ENCODE measurements at places on chromosomes 11 and 22.
A peak's percentile ranks its signal among the peaks of the same experiment; 100 is the strongest.

- DNase-seq, result no peak
Observed at GRCh38 chr22:22901578-22902218, 14.1 kb downstream of the IGLL5 start.

GRCh38 chr11:116412118-116412889, 360.5 kb downstream of the BUD13 start:
- DNase-seq, result no peak

GRCh38 chr22:18091916-18092526, 14.2 kb downstream of the PEX26 start:
- peak; percentile 75 for DNase-seq

DNA sequence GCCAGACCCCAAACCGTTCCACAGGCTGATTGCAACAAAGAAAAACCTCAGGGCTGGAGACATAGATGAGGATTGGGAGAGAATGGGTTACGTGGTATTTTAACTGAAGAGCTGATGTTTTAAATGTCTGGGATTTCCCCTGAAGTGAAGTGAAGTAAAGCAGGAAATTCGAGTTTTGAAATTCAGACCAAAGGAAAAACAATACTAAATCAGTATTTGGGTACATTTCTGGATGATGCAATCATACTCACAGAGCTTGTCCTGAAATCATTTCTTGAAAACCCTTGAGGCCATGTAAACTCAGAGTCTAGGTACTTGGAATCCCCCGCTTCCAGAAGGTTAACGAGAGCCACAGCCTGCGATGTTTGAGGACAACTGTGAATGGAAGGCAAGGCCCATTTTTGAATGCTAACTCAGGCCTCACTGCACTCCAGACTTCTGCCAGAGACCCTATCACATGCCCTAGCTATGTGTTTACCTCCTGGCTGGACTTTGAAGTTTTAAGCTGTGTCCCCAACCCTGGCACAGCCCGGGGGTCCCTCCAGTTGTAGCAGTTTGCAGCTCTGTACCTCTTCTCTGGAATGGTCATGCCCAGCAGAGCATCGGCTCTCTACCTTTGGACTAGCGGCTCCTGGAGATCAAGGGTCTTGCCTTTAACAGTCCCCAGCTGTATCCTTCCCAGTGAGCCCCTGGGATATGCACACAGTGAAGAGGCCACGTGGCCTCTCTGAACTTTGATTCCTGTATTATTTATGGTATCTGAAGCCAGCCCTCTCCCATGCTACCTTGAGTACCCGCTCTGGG, 5.4 kb upstream of the FTH1 start:
- peak; percentile 29 for DNase-seq

GRCh38 chr11:127524618-127525017, 524.0 kb upstream of the KIRREL3 start:
- DNase-seq, result no peak

- DNase-seq, result no peak
Observed at GRCh38 chr11:44351898-44352498, 42.1 kb upstream of the ALX4 start.

- peak; percentile 84 for DNase-seq
Observed at GRCh38 chr11:1763796-1764661, at the start of gene CTSD. Gene CTSD, minus strand, starts transcription at chr11:1763927. Its CDS starts 68 bp downstream, at chr11:1763859.

DNA sequence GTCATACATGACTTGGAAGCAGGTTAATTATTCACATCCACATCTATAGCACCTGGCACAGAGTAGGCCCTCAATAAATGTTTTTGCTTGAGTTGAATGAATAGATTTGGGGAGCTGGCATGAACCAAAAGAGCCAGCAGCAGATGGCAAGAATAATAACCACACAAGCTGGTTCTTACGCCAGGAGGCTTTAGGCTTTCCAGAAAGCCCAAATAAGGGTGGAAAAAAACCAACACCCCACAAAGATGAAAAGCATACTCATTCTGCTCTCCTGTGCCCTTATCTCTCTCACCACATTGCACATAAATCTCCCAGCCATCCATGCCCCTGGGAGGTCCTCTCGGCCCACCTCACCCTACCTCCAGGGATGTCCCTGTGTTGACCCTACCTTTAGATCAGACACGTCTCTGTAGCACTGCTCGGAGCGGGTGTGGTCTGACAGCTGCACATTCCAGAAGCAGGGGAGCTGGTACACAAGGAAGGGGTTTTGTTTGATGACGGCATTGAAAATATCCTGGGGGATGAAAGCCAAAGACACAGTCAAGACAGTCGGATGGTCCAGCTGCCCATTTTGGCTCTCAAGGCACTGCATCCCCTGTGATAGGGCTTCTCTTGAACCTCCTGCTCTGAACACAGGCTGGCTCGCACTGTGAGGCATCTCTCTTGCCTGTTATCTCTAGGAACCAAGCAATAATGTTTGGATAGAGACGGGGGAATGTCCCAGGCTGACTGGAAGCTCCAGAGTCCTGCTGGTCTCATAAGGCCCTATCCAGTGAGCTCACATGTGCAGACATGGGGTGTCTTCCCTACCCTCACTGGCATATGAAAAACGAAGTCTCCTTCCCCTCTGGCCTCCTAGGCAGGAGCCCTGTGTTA, 323.6 kb upstream of the SYN3 start:
- no peak for DNase-seq

DNA sequence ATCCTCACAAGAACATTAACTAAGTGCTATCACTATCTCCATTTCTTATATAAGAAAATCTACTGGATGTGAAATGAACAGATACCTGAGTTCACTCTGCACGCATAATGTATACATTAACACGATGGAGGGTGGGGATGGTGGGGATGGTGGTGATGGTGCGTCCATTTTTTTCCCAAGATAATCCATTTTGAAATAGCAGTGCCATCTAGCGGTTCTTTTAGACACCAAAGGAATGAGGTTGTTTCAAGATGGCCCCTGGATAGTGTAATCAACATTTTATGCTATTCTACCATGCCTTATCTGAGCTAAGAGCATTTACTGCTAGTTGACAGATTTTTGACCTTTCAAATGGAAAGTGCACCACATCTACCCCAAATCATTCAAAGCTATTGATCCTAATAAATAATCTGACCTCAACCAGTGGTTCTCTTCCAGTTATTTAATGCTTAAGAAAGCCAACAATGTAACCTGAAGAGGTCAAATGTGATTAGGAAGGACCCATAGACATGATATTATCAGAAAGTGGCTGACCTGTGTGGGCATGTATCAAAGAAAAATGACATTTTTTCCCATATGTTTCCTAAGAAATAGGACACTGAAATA, 714.7 kb upstream of the TENM4 start:
- DNase-seq, result peak; percentile 16

DNA sequence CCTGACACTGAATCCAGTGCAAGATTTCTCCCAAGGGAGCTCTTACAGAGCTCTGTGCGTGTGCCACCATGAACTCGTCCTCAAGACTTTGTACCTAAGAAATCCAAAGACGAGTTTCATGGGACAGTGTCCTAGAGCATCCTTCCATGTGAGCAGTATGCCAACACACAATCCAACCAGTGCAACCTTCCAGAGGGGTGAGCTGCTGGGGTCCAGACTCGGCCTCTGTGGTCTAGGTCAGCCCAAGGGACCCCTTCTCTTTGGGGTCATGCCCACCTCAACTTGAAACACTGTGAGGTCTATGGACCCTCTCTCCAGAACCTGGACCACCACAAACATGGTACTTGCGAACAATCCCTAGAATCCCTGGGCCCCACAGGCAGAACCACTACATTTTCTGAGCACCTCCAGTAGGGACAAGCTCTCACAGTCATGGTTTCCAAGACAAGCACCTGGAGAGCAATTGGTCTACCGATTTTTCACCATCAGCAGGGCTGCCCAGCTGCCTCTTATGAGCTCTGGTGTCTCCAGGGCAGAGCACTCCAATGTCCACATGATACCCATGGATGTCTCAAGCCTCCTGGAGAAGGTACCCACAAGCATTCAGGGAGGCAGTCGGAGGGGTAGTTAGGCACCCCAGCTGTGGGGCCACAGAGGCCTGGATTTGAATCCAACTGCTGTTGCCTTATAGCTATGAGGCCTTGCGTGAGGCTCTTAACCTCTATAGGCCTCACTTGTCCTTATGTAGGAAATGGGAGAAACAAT, 7.7 kb downstream of the CHST1 start:
- DNase-seq, result no peak

DNA sequence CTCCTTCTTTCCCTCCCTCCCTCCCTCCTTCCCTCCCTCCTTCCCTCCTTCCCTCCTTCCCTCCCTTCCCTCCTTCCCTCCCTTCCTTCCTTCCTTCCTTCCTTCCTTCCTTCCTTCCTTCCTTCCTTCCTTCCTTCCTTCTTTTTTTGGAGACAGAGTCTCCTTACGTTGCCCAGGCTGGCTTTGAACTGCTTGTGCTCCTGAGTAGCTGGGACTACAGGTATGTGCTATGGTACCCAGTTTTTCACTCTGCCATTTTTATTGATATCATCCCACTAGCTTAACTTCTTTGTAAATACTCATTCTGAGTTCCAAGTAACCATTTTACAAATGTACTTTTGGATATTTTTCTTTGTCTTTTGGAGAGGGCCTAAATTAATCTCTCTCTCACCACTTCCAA, 336.8 kb upstream of the DDI1 start:
- no peak for DNase-seq

DNA sequence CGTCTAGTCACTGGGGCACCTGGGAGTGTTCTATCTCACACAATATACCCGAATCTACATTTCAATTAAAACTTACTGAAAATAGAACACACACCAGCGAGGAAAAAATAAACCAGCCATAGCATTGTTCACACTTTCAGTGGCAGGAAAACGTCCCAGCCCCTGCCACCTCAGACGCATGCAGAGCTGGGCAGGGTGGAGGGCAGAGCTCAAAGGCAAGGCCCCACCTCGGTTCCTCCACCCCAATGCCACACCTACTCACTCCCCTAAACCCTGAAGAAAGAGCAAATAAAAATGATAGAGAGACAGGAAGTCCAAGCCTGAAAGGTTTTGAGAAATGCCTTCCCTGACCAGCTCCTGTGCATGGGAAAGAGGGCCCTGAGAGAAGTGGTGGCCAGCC, 14.8 kb downstream of the B3GNT6 start:
- peak; percentile 28 for DNase-seq

- no peak for DNase-seq
Observed at GRCh38 chr11:9489080-9489765, 28.4 kb downstream of the ZNF143 start.

DNA sequence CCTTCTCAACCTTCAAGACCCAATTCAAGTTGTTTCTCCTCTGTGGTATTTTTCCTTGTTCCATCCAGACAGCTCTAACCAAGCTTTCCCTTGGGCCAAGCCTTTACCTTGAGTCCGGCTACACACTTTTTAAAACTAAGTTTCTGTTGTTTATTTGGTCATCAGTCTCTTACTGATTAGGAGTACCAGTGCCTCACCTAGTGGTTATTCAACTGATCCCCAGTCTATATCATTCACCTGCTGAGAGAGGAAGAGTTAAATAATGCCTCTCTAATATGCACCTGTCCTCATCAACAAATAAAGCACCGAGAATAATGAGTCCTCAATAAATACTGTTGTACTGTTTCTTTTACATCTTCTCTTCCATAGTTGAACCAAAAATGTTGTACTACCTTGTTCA, 160.8 kb downstream of the MSANTD4 start:
- no peak for DNase-seq

DNA sequence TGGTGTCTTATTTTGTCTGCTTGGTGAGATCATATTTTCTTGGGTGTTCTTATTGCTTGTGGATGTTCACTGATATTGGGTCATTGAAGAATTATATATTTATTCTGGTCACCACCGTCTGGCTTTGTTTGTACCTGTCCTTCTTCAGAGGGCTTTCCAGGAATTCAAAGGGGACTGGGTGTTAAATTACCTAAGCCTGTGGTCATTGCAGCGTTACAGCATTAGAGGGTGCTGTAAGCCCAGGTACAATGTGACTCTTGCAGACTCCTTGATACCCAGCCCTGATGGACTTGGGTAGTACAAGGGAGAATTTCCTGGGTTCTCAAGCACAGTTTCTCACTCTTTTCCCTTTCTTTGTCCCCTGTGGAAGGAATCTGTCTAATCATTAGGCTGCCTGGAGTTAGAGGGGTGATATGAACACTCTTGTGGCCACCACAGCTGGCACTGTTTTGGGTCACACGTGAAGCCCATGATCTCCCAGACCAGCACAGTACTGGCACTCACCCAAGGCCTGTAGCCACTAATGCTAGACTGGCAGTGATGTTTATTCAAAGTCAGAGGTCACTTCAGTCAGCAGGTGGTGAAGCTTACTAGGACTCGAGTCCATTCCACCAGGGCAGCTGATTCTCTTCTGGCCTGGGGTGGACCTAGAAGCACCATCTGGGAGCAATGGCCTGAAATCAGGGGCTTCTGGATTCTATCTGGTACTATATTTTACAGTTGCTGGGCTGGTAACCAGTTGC, 56.1 kb upstream of the NARS2 start:
- no peak for DNase-seq

DNA sequence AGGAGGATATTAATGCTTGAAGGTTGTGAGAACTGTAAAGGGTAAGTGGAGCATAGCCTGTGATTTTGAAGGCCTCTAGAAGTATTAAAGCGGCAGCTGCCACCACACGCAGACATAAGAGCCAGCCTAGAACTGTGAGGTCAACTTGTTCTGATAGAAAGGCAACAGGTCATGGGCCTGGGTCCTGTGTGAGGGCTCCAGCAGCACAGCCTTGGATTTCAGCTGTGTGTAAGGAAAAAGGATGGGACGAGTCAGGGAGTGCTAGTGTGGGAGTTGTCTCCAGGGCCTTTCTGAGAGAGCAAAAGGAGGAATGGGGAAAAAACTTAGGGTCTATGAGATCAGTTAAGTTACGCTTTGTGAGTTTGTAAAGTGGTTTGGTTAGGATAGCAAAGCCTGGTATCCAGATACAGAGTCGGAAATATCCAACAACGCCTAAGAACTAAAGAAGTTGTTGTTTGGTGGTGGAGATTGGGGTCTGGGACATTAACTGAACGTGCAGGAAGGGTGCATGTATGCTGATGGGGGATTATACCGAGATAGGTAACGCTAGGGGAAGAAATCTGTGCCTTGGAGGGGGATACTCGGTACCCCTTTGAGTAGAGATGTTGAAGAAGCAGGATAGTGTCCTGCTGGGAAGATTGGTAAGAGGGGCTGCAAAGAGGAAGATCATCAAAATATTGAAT, 17.4 kb upstream of the ANO1 start:
- no peak for DNase-seq

GRCh38 chr11:45659818-45660160, 5.6 kb downstream of the CHST1 start:
- no peak for DNase-seq

- DNase-seq, result no peak
Observed at GRCh38 chr11:115930291-115930690, 426.1 kb upstream of the CADM1 start.

DNA sequence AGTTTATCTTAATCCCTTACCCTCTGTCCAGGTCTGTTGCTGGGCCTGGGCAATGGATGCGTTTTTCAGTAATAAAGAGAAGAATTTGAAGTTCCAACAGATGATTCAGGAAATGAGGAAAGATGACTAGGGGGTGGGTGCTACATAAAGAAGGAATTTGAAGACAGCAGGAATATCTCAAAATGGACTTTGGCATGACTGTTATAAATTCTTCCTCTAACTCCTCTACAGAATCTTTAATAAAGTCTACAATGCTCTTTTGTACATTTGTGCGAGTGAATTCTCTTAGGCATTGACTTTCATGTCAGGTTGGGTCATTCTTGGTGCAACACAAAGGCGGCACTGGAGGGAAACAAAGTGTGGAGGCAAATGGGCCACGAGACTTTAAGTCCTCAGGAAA, 35.1 kb upstream of the PRSS23 start:
- DNase-seq, result no peak
